ENCODE measurements at places on chromosomes 11 and 22.

- no peak for DNase-seq
Observed at GRCh38 chr22:43356881-43357280, 13.7 kb upstream of the SCUBE1 start.

DNA sequence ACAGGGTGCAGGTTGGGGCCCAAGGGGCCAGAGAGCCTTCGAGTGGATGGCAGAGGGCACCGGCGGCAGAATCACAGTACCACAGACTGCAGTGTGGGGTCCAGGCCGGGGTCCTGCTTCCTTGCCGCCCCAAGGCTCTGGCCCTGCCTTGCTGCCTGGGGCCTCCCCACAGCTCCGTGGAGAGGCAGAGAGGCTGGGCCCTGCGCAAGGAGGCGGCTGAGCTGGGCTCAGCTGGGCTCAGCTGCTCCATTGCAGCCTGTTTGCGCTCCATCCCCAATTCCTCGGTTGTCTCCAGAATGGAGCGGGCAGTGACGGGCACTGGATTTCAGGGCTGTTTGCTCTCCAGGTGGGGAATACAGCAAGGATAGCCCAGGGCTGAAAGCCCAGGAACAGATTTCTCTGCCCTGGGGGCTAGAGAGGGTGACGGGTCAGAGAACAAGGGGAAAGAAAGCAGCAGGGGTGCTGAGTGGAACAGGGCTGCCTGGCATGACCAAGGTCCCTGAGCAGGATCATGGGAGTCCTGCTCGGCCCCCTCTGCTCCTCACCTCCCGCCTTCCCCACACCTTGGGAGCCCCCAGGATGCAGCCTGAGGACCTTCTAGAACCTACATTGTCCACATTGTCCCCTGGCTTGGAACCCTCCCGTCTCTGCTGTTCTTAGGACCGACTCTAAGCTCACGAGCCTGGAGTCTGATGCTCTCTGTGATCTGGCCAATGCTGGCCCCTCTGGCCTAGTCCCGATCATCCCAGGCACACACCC is 18.9 kb downstream of the MRGPRG start:
- DNase-seq, result no peak

DNA sequence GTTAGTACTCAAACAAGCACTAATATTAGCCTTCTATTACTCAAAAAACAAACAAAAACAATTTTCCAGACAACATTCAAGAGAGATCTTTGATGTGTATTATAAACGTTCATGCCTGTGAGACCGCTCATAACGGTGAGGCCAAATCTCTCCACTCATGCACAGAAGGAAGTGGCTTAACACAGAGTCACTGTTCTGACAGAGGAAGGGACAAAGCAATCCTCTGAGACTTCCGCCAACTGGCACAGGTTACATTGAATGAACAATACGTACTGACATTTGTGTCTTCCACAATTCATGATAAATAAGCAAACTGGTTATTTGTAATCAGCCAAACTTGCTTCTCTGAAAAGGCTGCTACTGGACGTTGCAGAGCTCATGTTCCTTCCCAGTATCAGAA is 30.5 kb downstream of the CHKA start:
- no peak for DNase-seq

GRCh38 chr22:38874529-38875222 is 2.7 kb upstream of the CBX6 start:
- no peak for DNase-seq

- DNase-seq, result no peak
Observed at GRCh38 chr11:1573903-1574237, 1.8 kb upstream of the DUSP8 start.

- no peak for DNase-seq
Observed at GRCh38 chr11:74777877-74778276, 29.2 kb downstream of the RNF169 start.

DNA sequence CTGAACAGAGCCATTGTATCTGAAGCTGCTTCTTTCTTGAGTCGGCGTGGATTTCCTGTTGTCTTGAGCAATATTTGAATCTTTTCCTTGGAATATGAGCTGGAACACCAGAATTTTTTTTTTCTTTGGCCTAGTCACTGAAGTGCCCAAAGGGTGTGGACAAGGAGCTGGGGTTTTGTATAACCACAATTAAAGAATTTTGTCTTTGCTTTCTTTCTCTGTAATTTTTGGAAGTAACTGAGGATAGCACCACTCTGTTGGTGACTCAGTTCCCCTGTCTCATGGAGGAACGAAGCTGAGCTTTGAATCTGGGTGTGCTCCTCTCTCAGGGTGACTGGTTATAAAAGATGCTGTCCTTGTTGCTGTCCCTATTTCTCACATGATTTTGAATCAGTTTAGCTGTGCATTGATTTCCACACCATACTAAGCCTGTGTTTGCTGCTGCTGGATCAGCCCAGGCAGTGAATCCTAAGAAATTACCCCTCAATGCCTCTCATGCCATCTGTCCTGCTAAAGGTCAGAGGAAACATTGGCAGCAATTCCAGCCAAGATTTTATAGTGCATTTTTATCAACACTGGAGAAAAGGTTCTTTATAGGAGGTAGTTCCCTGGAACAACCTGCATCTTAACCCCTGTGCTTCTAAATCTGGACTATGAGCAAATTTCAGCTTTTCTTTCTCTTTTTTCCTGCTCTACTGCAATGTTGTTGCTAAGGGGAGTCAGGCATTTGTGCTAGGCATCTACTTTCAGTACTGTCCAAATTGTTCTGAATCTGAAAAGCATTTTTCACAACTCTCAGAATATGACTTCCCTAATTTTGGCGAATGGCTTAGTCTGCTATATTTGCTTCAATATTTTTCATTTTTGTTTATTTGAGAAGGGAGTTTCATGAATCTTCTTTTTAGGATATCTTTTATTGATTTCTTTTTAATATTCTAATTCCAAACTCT is 540.8 kb downstream of the SOX6 start:
- no peak for DNase-seq

- DNase-seq, result no peak
Observed at GRCh38 chr11:81359476-81359875, 1374.2 kb downstream of the FAM181B start.

GRCh38 chr22:44249376-44250147 is 63.2 kb downstream of the SHISAL1 start:
- no peak for DNase-seq

DNA sequence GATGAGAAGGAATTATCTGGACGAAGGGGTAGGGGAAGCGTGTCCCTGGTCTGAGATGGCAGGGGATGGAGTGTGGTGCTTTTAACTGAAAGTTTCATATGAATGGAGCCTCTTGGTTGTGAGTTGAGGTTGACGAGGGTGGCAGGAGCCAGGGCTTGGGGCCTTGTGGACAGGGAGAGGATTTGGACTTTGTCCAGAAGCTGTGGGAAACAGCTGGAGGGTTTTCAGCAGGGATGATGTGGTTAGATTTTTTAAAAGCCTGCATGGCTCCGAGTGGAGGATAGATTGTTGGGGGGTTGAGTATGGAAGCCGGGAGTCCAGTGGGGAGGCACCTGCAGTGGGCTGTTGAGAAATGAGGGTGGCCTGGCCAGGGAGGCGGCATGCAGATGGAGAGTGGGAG is 24.8 kb downstream of the MYO7A start:
- no peak for DNase-seq

DNA sequence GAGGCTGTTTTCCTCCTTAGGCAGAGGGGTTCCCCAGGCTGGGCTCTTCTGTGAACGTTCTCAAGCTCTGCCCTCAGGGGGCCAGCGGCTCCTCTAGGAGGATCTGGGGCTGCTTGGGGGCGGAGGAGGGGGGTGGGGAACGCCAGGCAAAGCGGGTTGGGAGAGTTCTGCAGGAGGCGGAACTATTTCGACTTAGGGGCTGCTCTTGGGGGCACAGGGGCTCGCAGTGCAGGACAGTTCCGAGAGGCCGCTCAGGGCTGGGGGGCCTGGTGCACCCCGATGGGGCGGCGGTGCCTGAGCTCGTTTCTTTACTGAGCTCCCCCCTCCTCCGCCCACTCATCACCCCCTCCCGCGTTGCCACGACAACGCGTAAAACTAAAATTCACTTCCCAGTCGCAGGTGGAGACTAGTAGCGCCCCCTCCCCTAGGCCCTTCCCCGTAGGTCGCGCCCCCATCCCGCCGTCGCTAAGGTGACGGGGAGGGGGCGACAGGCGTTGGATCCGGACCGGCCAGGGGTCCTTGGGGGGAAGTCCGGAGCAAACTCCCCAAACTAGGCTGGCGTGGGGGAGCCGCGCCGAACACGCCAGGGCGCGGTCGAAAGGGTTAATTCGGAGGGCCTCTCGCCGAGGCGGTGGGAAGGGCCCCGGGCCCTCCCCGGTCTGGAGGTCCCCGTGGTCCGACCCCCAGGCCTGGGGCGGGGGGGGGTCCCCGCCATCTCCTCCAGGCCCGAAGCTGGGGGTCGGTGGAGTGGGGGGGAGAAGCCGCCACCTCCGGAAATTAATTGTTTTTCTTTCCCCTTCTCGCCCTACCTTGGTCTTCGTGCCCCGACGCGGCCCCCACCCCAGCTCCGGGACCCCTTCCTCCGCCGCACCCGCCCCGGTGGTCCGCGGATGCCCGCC is 857 bp downstream of the SHANK3 start:
- no peak for DNase-seq

All from stimulated activated CD8-positive, alpha-beta memory T cell treated with anti-CD3 and anti-CD28 coated beads, Interleukin-7, amount 100 ng/mL, for 1 hour (primary cell).